ENCODE measurements at places on chromosomes 7 and 10. TPM values are rescaled to one million over a fixed set of nuclear protein-coding genes. Genes with fewer than 3 reads are reported as not detected.

Gene LIPM
- total RNA-seq: not detected

Gene GIMAP5
- 63.7 TPM for total RNA-seq

Gene EBF3
- 22.2 TPM for total RNA-seq

Gene TMEM26
- total RNA-seq: under 0.01 TPM

Gene TMEM176A
- total RNA-seq: not detected

Gene SFTPA1
- not detected for total RNA-seq

Gene HABP2
- not detected for total RNA-seq

Gene ENO4
- total RNA-seq: 0.33 TPM

Gene TMEM139
- total RNA-seq: not detected

Gene FAM171A1
- 61.5 TPM for total RNA-seq

Gene BLNK
- total RNA-seq: not detected

Gene FRMD4A
- total RNA-seq: 83.8 TPM

Gene FAM241B
- total RNA-seq: 0.48 TPM

Gene ZNF679
- total RNA-seq: not detected

Gene SPDYE16
- not detected for total RNA-seq

Gene SLC18A2
- not detected for total RNA-seq

Gene GSAP
- total RNA-seq: 5.6 TPM

Gene CARD11
- total RNA-seq: 3.5 TPM

Data from vein endothelial cell (primary cell).